Natural killer cell (primary cell): ENCODE measurements at places on chromosomes 3 and 15. TPM values are rescaled to one million over a fixed set of nuclear protein-coding genes. Genes with fewer than 3 reads are reported as not detected.

GP5 gene
- total RNA-seq: 0.63 TPM

CLDN18 gene
- total RNA-seq: not detected

NOX5 gene
- total RNA-seq: not detected

PRC1 gene
- total RNA-seq: 18.9 TPM

ZCWPW2 gene
- not detected for total RNA-seq

MYLK gene
- total RNA-seq: 5.4 TPM

CCR3 gene
- 36.7 TPM for total RNA-seq

SNURF gene
- 15.9 TPM for total RNA-seq

TMEM207 gene
- total RNA-seq: not detected

GPR62 gene
- not detected for total RNA-seq

PLSCR5 gene
- not detected for total RNA-seq

GOLGA8G gene
- total RNA-seq: 0.11 TPM

SCAANT1 gene
- 3.6 TPM for total RNA-seq

SNX4 gene
- total RNA-seq: 30.1 TPM

ACP3 gene
- total RNA-seq: 1.7 TPM

CLDN11 gene
- total RNA-seq: 0.39 TPM

PLCL2 gene
- 71.5 TPM for total RNA-seq

MYH15 gene
- 0.05 TPM for total RNA-seq

PRR20G gene
- not detected for total RNA-seq

ACSBG1 gene
- not detected for total RNA-seq

RUVBL1 gene
- 11.9 TPM for total RNA-seq

DNASE1L3 gene
- not detected for total RNA-seq

TGM5 gene
- not detected for total RNA-seq

NRG4 gene
- not detected for total RNA-seq
